ENCODE measurements at places on chromosomes 4 and X. TPM values are rescaled to one million over a fixed set of nuclear protein-coding genes. Genes with fewer than 3 reads are reported as not detected.

- DNase-seq: no peak
These were observed 74.9 kb upstream of the GUCY1A1 start for GRCh38 chr4:155591738-155592143.

DNA sequence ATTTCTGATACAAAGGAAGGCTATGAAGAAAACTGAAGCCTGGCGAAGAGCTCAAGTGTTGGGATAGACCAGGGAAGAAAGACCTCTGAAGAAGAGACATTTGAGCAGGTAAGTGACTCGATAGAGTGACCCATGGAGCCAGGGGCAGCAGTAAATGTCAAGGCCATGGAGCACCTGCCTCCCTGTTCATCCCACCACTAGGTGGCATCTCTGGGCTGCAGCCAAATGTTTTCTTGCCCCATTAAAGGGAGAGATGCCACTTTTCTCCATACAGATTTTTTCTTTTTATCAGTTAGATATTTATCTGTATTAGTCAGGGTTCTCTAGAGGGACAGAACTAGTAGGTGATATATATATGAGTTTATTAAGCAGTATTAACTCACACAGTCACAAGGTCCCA lies 4.9 kb upstream of the ZNF81 start:
- DNase-seq: peak; percentile 55

- DNase-seq: no peak
These were observed 2286.1 kb upstream of the AGA start for GRCh38 chr4:179728305-179728704.

GPR50 gene
- total RNA-seq: not detected

TMEM156 gene
- not detected for total RNA-seq

DNA sequence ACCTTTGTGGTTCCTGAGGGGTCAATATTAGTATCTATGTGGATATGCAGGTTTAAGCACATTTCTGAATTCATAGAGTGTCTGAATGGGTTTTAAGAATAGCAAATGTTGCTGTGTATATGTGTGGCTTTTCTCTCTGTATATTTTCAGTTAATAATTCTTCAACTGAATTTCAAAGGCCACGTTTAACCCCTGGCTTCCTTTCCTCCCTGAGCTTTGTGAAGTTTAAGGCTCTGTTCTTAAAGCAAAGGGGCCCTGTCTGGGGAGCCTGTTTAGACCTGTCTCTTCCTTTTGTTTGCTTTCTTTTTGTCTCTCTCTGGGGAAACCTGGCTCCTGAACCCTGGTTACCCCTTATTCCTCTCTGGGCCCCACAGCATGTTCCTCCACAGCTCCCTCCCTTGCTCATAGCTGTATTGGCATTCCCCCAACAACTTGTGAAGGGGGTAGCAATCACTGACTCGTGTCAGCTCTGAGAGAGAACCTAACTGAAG lies 139.1 kb downstream of the COL4A6 start:
- DNase-seq: no peak

GRCh38 chr4:176498617-176499256 lies 179.0 kb downstream of the SPCS3 start:
- DNase-seq: no peak

GRCh38 chrX:134713618-134714107 lies 55.4 kb upstream of the PLAC1 start:
- no peak for DNase-seq

GRCh38 chrX:50952406-50952805 lies 41.9 kb downstream of the BMP15 start:
- DNase-seq: no peak

KIT gene
- 9.4 TPM for total RNA-seq

DNA sequence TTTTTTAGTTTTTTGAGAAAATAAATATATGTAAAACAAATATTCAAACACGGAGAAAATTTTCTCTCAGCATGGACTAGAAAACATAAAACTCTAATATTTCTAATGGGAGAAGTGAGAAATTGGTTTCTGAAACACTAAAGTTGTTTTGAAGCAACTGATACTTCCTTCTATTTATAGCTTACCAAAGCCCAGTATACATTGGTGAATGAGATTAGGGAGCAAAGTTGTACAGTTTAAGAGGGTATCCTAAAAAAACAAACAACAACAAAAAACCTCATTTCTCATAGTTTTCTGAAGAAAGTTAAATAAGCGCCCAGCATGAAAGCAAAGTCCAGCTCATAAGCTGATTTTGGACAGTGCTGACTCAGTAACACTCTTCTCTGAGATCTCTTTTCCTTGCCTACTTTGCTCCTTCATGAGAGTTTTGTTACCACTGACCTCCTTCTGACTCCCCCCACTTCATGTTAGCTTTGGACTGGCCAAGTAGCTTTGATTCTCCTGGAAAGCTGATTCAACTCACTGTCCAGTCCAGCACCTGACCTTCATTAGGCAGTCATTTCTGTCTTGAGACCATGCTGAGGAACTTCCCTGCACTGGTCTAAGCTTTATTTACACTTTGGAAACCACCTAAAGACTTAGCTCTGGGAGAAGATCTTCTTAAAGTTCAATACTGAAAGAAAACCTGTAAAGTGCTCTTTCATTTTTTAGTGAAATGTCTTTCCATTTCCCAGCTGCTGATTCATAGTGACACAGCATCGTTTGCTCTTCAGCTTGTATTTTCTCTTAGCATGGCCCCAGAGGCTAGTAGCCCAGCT lies 21.8 kb upstream of the P2RY10 start:
- DNase-seq: no peak

DNA sequence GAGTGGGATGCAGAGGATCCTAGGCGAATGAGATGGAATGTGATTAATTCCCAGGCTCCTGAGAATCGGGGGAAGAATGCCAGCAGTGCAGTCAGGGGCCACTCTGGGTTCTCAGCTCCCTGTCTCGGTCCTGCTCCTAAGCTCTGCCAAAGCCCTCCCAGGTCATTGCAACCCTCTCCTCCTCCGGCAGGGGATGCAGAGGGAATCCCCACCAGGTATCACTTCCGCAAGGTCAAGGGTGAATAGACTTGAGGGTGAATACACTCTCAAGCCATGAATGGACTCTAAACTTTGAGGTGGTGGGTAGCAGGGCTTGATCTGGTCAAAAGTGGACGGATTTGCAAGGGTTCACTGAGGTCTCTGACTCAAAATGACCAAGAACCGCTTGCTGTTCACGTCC lies 139.3 kb upstream of the MXRA5 start:
- DNase-seq: no peak

- no peak for DNase-seq
These were observed 15.9 kb upstream of the F11 start for GRCh38 chr4:186249785-186250754.

DNA sequence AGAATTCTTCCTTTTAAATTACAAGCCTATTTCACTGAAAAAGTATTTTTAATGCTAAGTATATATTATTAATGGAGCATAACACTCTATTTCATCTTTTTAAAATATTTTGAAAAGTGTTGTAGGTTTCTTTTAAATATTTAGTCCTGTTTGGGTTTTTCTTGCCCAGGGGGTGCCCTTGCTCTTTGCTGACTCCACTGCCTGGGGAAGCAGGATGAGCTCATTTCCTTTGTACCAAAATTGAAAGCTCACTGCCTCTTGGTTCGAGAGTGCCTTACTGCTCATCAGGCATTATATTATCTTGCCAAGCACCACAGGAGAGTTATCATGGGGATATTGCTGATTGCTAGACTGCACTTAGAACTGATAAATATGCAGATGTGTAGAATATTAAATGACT lies 819.2 kb downstream of the PCDH18 start:
- peak; percentile 73 for DNase-seq
